ENCODE measurements at places on chromosomes 1 and 21. TPM values are rescaled to one million over a fixed set of nuclear protein-coding genes. Genes with fewer than 3 reads are reported as not detected.

DNA sequence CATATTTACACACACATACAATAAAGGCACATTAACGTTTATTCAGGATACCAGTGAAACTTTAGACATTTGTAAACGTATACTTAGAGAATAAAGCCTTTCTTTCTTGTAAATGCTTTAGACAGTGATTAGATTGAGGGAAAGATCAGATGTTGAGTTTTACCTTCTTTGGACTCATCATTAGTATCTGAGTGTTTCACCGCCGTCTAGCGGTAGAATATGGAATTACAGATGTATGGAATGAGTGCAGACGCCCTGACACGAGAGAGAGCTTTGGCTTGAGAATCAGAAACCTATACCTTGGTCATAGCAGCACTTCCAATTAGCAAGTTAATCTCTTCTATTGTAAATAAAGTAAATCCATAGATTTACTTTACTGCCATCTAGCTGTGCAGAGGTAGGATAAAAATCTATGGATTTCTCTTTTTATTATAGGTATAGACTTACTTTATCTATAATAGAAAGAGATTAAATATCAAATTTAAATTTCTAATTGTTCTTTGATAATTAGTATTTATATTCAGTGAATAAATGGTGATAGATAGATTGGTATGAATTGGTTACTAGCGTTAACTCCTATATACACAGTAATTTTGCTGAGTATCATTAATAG, 12.6 kb downstream of the FLG2 start:
- no peaks in the 10 kb centered on the region for H3K27me3 ChIP-seq
- no peak overlapping the region for H3K27ac ChIP-seq
- H3K36me3 ChIP-seq: no peaks in the 10 kb centered on the region

- H3K4me1 ChIP-seq: peaks cover 27% of the 10 kb centered on the region
- H3K36me3 ChIP-seq: peaks cover 2% of the 10 kb centered on the region
- H3K27ac ChIP-seq: peak overlapping the region; percentile 19
- no peak overlapping the region for H3K4me3 ChIP-seq
- DNase-seq: peak; percentile 31
Observed at GRCh38 chr1:157992031-157992832, 1.2 kb upstream of the KIRREL1 start.

- no peaks in the 10 kb centered on the region for H3K4me1 ChIP-seq
- H3K27ac ChIP-seq: no peak overlapping the region
- DNase-seq: no peak
- peaks cover 3% of the 10 kb centered on the region for H3K36me3 ChIP-seq
- H3K27me3 ChIP-seq: no peaks in the 10 kb centered on the region
- H3K4me3 ChIP-seq: no peak overlapping the region
Observed at GRCh38 chr1:212446333-212446732, 13.6 kb downstream of the NENF start.

DNA sequence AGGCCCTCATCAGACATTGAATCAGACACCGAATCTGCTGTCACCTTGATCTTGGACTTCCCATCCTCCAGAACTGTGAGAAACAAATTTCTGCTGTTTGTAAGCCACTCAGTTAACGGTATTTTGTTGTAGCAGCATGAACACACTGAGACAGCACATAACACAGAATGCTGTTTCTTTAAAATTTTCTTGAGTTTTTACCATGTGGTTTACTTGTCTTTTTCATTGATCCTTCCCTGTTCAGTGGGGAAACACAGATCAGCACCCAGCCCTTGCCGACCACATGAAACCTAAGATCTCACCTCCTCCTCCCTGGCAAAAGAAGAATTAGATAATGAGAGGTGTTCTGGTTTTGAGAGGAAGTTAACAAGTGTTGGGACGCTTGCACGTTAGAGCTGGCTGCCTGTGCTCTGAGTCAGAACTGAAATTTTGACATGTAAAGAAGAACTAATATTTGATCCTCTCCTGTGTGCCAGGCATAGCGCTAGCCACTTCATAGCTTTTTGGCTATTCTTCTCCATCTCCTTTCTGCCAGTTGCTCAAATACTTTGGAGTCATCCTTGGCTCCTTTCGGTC, 179.6 kb downstream of the DHRS3 start:
- peaks cover 51% of the 10 kb centered on the region for H3K4me1 ChIP-seq
- H3K4me3 ChIP-seq: no peak overlapping the region
- peaks cover 2% of the 10 kb centered on the region for H3K36me3 ChIP-seq
- H3K27ac ChIP-seq: no peak overlapping the region

- no peaks in the 10 kb centered on the region for H3K36me3 ChIP-seq
- no peaks in the 10 kb centered on the region for H3K4me1 ChIP-seq
- DNase-seq: no peak
- H3K27me3 ChIP-seq: no peaks in the 10 kb centered on the region
- no peak overlapping the region for H3K4me3 ChIP-seq
Observed at GRCh38 chr1:31387612-31388011, 14.7 kb upstream of the FABP3 start.

GRCh38 chr1:14915356-14916054, 238.0 kb upstream of the TMEM51 start:
- no peak overlapping the region for H3K4me3 ChIP-seq
- H3K27ac ChIP-seq: no peak overlapping the region
- H3K27me3 ChIP-seq: no peaks in the 10 kb centered on the region
- no peaks in the 10 kb centered on the region for H3K36me3 ChIP-seq
- H3K4me1 ChIP-seq: no peaks in the 10 kb centered on the region
- no peak for DNase-seq

DNA sequence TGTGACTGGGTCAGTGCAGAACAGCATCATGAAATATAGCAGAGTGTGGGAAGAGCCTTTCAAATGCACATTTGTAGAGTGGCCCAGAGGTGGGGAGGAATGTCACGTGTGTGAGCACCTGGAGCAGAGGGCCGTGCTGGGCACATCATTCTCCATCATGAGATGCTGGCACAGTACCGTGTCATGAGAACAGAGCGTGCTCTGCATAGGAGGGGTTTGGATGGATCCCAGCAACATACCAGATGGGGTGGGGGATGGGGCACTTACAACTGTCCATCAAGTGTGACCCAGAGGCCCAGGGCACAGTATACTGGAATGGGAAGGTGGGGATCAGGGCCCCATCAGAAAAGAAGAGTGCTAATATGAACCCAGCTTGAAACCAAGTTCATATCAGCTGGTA, 182.0 kb downstream of the LMX1A start:
- H3K27me3 ChIP-seq: no peaks in the 10 kb centered on the region
- no peak for DNase-seq

- H3K27me3 ChIP-seq: no peaks in the 10 kb centered on the region
- peaks cover 10% of the 10 kb centered on the region for H3K36me3 ChIP-seq
- H3K27ac ChIP-seq: no peak overlapping the region
- H3K4me1 ChIP-seq: peaks cover 6% of the 10 kb centered on the region
- H3K4me3 ChIP-seq: no peak overlapping the region
- DNase-seq: peak; percentile 63
Observed at GRCh38 chr21:37087188-37087587, 14.1 kb downstream of the TTC3 start.

GBP5 gene
- total RNA-seq: 0.79 TPM

KIF2C gene
- 3.2 TPM for total RNA-seq

ZSWIM5 gene
- 1.1 TPM for total RNA-seq

GJA8 gene
- not detected for total RNA-seq

DNA sequence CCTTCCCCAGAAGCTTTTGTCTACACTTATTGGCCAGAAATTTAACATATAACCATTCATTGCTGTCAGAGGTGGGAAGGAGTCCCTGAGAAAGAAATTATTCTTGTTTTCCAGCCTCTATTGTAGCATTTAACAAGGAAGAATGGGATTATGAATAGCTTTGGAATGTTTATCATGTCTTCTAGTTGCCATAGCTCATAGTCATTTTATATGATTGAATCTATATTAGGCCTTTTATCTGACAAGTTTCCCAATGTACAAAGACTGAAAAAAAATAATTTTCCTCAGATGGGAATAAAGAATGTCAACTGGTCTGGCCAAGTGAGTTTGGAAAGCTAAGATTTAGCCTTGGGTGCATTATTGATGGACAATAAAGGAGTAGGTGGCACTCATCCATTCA, 28.3 kb downstream of the PTPRC start:
- DNase-seq: peak; percentile 67
- H3K27me3 ChIP-seq: no peaks in the 10 kb centered on the region
- H3K27ac ChIP-seq: no peak overlapping the region
- no peak overlapping the region for H3K4me3 ChIP-seq
- no peaks in the 10 kb centered on the region for H3K36me3 ChIP-seq
- peaks cover 34% of the 10 kb centered on the region for H3K4me1 ChIP-seq

DNA sequence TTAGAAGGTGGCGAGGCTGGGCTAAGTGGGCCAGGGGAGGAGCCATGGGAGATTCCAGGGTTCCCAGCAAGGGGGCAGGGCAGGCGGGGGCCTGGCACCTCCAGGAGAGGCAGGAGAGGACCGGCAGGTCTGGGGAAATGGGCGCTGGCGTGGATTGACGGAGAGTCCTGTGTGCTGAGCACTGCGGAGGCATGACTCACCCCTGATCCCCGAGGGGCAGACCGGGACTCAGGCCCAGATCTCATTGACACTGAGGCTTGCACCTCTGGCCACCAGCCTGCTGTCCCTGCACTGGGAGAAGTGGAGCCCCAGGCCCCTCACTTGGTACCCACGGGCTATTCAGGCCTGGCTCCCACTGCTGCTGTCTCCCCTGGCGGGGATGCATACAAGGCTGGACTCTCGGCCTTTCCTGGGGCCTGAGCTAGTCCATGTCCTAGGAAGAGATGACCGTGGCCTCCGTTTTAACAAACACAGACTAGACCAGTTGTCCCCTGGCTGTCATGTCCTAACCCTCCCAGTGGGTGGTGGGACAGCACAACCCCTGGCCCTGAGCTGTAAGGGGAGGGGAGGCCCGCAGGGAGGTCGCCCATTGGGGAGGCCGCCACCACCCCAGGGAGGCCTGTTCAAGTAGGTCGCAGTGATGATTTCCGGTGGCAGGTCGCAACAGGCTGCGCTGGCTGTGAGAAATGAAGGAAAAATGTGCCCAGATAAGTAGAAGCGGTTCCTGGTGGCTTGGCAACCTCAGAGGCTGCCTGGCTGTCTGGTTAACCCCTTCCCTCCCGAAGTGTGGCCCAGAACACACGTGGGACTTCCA, 39.7 kb downstream of the RIPK4 start:
- H3K27me3 ChIP-seq: no peaks in the 10 kb centered on the region
- H3K27ac ChIP-seq: peak overlapping the region; percentile 52
- H3K4me1 ChIP-seq: peaks cover 24% of the 10 kb centered on the region
- peak; percentile 73 for DNase-seq
- H3K4me3 ChIP-seq: no peak overlapping the region

- H3K27me3 ChIP-seq: no peaks in the 10 kb centered on the region
- H3K4me1 ChIP-seq: no peaks in the 10 kb centered on the region
- H3K27ac ChIP-seq: no peak overlapping the region
- no peak for DNase-seq
Observed at GRCh38 chr1:4664606-4665005, 10.2 kb downstream of the AJAP1 start.

- H3K4me1 ChIP-seq: peaks cover 18% of the 10 kb centered on the region
- no peak for DNase-seq
- H3K27ac ChIP-seq: no peak overlapping the region
- no peak overlapping the region for H3K4me3 ChIP-seq
- H3K36me3 ChIP-seq: no peaks in the 10 kb centered on the region
Observed at GRCh38 chr1:99646868-99647267, 955 bp downstream of the PALMD start.

PRDM16 gene
- 1.5 TPM for total RNA-seq
